ENCODE measurements at places on chromosomes 3 and 15.

GRCh38 chr3:9889405-9889804, 1.0 kb upstream of the JAGN1 start:
- DNase-seq, result no peak

GRCh38 chr3:105634708-105635107, 234.1 kb downstream of the CBLB start:
- no peak for DNase-seq

- DNase-seq, result no peak
These were observed 300.4 kb upstream of the ADAMTS9 start for GRCh38 chr3:64988188-64988587.

- no peak for DNase-seq
These were observed 55.6 kb downstream of the UACA start for GRCh38 chr15:70707686-70708300.

- no peak for DNase-seq
These were observed 65.2 kb downstream of the MYLK start for GRCh38 chr3:123818921-123819429.

DNA sequence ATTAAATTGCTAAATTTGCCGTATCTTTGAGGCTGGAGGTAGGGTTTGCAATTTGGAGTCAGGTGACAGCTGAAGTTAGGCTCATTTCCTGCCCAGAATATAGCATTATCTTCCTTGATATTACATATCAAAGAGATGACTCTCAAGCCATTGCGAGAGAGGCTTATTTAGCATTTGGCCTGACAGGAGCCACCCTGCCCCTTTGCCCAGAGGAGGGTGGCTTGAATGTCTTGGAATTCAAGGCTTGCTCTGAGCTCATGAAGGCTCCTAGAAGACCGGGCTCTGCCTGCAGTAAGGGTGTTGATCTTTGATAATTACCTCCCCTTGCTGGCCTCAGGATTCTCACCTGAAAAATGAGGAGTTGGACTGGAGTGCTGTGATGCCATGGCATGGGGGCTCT, 251.4 kb upstream of the C2CD4B start:
- DNase-seq, result no peak

- no peak for DNase-seq
These were observed 5.7 kb downstream of the THBS1 start for GRCh38 chr15:39586387-39587095.

DNA sequence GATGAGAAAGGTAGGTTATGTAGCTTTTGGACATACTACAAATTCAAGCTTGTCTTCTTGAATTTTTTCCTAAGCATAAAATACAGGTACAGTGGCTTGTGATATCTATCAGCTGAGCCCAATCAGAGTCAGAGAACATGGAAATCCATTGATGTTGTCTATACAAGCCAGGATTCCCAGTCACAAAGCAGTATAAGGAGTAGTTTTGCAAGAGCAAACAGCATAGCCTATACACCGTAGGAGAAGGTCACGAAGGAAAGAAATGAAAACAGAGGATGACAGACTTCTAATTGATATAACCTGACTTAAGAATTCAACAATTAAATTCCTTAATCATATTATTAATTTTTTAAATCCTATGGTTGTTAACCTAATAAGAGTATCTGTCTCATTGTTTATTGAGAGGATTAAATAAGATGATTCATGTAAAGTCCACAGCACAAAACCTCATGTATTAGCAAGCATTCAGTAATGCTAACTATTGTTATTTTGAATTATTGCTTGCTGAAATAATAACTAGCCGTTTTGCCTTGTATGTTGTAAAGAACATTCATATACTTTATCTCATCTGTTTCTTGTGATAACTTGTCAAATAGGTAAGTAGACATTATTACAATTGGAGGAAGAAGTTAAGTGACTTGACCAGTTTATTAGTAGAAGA, 276.6 kb upstream of the ZPLD1 start:
- DNase-seq, result no peak
